Chondrocyte (in vitro differentiated cells): ENCODE measurements at places on chromosomes 1 and 21. TPM values are rescaled to one million over a fixed set of nuclear protein-coding genes. Genes with fewer than 3 reads are reported as not detected.

Gene LAMC1
- 307 to 453 TPM (median 449 TPM) in 3 replicates for total RNA-seq

GRCh38 chr1:1360506-1361169, 2.3 kb upstream of the MXRA8 start:
- no peak for DNase-seq

GRCh38 chr1:162310337-162310736, 66.3 kb downstream of the SPATA46 start:
- DNase-seq = no peak

GRCh38 chr1:228000836-228001563, 5.8 kb upstream of the WNT3A start:
- DNase-seq = peak; percentile 66

GRCh38 chr1:44628962-44629756, 45.1 kb downstream of the TMEM53 start:
- DNase-seq = no peak

- DNase-seq = no peak
Measured at GRCh38 chr21:34580181-34580700, 34.7 kb downstream of the RCAN1 start.

DNA sequence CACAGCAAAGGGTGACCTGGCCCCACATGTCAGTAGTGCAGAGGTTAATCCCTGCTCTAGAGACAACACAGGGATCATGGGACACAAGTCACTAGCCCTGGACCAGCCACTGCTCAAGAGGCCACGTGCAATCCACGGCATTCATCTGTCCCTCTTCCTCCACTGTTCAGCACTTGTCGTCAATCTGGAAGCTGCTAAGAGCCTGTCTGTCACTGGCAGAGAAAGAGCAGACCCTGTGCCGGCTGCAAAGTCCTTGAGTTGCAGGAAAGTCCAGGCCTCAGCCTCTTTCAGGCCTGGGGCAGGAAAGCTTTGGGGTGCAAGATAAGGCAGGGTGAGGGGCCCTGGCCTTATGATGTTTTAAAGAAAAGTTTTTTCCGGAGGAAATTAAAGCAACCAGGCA, 16.7 kb downstream of the CELA2B start:
- DNase-seq = no peak

Gene ENAH
- total RNA-seq = 208 to 457 TPM (median 434 TPM) in 3 replicates

Gene TNN
- 0.15 to 0.41 TPM (median 0.25 TPM) in 3 replicates for total RNA-seq
